RPMI7951 (cell line): ENCODE measurements at places on chromosomes 2 and 18. TPM values are rescaled to one million over a fixed set of nuclear protein-coding genes. Genes with fewer than 3 reads are reported as not detected.

The CENPA gene
- 67.8 and 82.6 TPM in 2 replicates for total RNA-seq

- no peak for DNase-seq
Measured at GRCh38 chr2:102893870-102894269, 132.0 kb downstream of the TMEM182 start.

The PSTPIP2 gene
- total RNA-seq, result 0.36 and 0.68 TPM in 2 replicates

DNA sequence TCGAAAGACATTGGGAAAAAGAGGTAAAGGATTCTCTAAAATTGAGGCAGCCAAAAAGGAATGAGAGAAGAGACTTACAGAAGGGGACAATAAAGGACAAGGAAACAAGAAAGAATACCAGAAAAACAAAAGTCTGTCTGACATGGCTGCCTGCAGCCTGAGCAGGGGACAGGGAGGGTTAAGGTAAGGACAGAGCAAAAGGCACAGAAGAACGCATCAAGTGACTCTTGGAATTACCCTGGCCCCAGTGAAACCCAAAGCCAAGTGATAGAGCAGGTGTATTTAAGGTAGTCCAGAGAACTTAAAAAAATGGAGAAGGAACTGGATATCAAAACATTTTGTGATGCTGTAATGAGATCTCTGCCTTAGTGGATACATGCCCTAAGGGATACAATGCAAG, 47.1 kb upstream of the XIRP2 start:
- DNase-seq, result no peak

The FAM228A gene
- total RNA-seq, result 0.29 and 0.36 TPM in 2 replicates

- DNase-seq, result no peak
Measured at GRCh38 chr2:8413589-8414135, 268.2 kb upstream of the ID2 start.

The DTNA gene
- total RNA-seq, result 1.6 and 2.4 TPM in 2 replicates

The NT5C1B gene
- total RNA-seq, result not detected in 2 replicates

DNA sequence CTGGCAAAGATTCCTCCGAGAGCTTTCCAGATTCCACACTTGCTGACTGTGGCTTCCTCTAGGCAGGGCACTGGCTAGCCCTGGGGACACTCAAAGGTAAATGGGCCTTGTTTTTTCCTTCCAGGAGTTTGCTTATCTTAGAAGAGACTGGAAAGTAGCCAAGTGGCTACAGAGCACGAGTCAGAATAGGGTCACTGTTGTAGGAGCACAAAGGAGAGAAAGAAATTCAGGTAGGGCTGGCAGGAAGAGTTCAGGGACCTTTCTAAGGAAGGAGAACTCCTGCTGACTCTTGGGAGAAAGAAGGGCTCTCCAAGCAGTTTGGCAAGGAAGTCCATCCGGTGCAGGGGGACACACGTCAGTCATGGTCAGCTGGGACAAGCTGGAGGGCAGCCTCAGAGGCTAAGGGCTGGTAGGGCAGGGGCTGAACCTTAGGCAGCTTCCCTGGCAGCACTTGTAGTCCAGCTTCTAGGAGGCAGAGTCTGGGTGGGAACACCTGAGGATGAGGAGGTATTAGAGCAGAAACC, 39.5 kb downstream of the NIFK start:
- DNase-seq, result no peak

DNA sequence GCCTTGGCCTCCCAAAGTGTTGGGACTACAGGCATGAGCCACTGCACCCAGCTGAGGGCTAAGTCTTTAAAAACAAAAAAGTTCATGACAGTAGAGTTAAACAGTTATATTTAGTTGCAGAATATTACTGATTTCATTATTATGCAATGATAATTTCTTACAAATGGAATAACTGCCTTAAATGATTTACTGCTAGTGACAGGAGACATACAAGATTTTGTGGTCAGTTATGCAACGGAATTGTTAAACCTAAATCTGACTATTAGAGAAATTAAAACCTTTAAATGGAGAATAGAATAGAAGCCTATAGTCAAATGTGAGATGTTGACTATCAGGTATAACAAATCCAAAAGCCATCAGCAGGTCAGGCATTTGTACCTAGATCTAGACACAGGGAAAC, 10.3 kb upstream of the DNAJC10 start:
- no peak for DNase-seq

- DNase-seq, result peak; percentile 100
Measured at GRCh38 chr2:237223201-237223861, 137.6 kb downstream of the COPS8 start.

DNA sequence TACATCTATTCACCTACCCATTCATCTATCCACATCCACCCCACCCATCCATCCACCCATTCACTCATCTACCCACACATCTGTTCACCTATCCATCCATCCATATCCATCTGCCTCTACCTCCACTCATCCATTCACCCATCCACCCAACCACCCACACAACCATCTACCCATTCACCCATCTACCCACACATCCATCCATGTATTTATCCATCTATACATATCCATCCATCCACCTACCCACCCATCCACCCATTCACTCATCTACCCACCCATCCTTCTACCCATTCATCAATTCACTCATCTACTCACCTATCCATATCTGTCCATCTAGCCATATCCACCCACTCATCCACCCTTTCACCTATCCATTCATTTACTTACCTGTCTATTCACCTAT, 187.6 kb downstream of the ASB1 start:
- DNase-seq, result no peak

DNA sequence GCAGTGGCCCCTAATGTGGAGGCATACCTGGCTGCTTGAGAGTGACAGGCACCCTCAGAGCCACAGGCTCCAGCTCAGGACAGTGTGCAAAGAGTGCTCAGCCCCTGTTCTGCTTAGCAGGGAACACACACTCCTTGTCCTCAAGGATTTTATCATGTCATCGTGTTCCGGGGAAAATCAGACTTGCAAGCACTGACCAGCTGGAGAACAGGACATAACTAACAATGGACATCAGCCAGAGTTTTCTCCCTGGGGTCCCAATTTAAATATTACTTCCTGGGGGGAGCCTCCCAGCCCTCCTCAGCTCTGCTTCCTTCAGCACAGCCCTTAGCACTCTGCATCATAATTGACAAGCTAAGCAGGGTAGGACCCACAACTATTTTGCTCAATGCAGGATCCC, 175.4 kb upstream of the ACAA2 start:
- DNase-seq, result no peak

GRCh38 chr2:191923652-191923997, 76.7 kb upstream of the CAVIN2 start:
- DNase-seq, result no peak

DNA sequence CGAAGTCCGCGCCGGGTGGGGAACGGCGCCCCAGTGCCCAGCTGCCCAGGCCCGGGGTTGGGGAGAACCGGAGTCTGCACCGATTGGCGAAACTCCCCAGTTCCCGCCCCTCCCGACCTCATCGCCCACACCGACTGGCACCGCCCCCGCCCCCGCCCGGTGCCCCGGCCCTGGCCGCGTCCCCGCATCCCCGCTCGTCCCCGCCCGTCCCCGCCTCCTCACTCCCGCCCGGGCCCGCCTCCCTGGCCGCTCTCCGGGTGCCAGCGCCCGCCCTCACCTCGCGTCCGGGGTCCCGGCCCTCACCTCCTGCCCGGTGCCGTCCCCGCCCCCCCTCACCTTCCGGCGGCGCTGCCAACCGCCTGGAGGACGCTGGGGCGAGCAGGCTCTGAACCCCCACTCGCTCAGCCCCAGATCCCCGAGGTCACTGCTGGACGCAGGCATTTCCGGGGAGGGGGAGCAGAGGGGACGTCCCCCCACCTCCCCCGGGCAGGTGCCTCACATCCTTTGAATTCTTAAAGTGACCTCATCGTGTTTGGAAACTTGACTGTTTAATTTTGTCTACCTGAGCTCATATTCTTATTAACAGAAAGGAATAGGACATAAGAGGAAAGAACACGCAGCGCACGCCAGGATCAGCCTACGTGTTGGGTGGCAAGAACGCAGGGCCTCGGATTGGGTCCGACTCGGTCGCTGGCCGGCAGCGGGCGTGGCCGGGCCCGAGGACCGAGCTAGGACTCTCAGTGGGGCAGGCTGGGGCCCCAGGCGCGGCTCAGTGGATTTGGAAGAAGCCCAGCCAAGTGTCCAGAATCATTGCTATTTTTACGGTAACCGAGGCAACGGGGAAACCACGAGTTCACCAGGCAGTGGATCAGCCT, at the start of gene FAM110C:
FAM110C (minus strand) TSS at position 35 of the 875 bp plus-strand sequence. CDS start 120 bp downstream, outside the sequence.
- peak; percentile 4 for DNase-seq

- DNase-seq, result no peak
Measured at GRCh38 chr2:121211251-121211650, 73.8 kb downstream of the TFCP2L1 start.

DNA sequence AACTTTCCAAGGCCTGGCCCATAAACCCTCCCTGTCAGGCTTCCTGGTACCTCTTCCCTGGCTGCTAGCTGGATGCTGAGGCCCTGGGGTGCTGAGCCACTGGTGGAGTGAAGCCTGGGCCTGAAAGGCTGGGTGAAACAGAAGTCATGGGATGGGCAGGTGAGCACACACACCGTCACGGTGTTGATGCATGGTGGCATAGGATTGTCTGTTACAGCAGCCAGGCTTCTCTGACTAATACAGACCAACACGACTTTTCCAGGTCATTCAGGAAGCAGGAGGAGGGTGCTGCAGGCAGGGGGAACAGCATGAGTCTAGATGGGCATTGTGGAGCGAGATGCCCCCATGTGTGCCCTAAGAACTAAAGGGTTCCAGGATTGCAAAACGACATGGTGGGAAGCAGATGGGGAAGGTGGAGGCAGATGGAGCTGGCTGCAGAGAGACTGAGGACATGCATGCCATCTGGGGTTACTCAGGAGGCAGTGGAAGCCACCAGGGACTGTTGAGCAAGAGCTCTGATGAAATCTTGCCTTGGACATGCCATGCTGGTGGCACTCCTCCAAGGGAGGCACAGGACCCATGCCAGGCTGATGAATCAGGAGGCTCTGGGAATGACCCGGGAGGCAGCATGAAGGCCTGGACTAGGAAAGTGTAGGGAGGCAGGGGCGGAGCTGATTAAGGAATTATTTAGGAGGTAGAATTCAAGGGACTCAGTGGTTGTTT, 480.9 kb downstream of the TSN start:
- DNase-seq, result peak; percentile 95

The NCKAP5 gene
- total RNA-seq, result 0.49 and 1.1 TPM in 2 replicates

- no peak for DNase-seq
Measured at GRCh38 chr2:16058256-16058655, 117.9 kb downstream of the MYCN start.

The REG3G gene
- not detected in 2 replicates for total RNA-seq

- DNase-seq, result peak; percentile 7
Measured at GRCh38 chr2:41737888-41738287, 309.9 kb upstream of the PKDCC start.

The SERPINB10 gene
- 0.10 and 0.60 TPM in 2 replicates for total RNA-seq

The UGT1A4 gene
- 0.12 TPM in 1 of 2 replicates, not detected in the other for total RNA-seq

DNA sequence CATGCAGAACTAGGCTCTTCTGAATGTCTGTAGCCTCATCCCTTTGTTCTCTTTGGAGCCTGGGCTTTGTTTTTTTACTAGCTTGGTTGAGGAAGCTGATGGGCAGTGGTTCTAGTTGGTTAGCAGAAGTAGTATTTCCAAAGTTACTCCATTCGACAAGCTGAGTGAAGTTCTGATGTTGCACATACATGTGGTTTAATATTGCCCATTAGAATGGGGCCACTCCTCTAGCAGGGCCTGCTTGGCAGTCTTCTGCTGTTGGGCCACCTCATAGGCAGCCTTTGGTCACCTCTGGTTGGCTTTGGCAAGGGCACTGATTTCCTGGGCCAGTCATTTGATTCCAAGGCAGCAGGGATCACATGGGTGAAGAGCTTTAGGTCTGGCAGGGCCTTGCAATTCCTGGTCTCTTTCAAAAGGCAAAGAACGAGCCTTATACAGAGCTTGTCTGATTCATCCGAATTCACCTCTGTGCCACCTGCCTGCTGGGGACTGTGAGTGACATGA, 2.5 kb downstream of the RPIA start:
- DNase-seq, result no peak

GRCh38 chr2:7190587-7191324, 273.5 kb downstream of the RNF144A start:
- DNase-seq, result no peak

GRCh38 chr18:77111951-77112746, 20.4 kb downstream of the MBP start:
- DNase-seq, result no peak

The NEURL3 gene
- 0.48 TPM in 1 of 2 replicates, not detected in the other for total RNA-seq

- DNase-seq, result peak; percentile 58
Measured at GRCh38 chr2:223026357-223027110, 25.5 kb upstream of the KCNE4 start.

- no peak for DNase-seq
Measured at GRCh38 chr18:70039186-70039585, 91.5 kb upstream of the CD226 start.

DNA sequence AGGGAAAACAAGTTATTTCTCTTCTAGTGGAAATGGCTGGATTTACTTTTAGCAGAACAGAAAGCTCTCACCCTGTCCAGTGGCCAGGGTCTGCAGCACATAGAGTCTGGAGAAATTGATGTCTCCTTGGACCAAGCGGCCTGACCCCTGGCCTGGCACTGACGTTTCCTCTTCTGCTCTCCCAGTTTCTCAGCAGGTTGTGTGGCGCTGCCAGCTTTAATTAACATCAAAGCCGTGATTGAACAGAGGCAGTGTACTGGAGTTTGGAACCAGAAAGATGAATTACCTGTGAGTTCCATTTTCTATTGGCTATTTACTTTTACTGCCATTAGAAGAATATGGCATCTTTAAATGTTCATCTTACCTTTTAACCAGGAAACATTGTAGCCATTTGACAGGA, 20.9 kb downstream of the CD8A start:
- no peak for DNase-seq

DNA sequence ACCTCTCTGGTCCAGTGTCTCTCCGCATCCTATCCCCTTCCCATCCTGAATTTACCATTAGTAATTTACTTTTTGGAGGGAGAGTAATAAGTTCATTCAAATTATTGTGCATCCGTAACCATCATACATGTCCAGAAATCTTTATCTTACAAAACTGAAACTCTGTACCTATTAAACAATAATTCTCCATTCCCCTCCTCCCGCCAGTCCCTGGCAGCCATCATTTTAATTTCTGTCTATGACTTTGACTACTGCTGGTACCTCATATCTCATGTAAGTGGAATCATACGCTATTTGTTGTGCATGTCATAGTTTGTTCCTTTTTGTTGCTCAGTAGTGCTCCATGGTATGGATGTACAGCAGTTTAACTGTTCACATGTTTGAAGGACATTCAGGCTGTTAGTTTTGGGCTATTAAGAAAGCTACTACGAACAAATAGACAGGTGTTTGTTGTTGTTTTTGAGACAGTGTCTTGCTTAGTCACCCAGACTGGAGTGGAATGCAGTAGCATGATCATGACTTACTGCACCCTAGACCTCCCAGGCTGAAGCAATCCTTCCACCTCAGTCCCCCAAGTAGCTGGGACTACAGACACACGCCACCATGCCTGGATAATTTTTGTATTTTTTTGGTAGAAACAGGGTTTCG, 2.0 kb downstream of the LIMS1 start:
- peak; percentile 39 for DNase-seq

- peak; percentile 46 for DNase-seq
Measured at GRCh38 chr18:8260319-8260718, 348.9 kb upstream of the RAB12 start.

DNA sequence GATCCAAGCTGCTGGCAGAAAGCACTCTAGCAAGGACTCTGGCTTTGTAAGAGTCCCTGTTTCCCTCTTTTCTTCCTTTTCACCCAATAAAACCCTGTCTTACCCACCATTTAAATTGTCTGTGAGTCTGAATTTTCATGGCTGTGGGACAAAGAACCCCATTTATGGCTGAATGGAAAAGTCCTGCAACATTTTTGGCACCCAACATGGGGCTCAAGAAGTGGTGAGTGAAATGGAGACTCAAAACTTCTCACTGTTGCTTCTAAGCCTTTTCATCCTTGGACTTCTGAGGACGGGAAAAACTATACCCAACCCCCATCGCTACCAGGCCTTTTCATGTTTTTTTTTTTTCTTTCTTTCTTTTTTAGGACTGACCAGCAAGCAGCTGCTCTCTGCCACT, 329.5 kb upstream of the CWC22 start:
- no peak for DNase-seq
